ENCODE measurements at places on chromosomes 5 and 9.

DNA sequence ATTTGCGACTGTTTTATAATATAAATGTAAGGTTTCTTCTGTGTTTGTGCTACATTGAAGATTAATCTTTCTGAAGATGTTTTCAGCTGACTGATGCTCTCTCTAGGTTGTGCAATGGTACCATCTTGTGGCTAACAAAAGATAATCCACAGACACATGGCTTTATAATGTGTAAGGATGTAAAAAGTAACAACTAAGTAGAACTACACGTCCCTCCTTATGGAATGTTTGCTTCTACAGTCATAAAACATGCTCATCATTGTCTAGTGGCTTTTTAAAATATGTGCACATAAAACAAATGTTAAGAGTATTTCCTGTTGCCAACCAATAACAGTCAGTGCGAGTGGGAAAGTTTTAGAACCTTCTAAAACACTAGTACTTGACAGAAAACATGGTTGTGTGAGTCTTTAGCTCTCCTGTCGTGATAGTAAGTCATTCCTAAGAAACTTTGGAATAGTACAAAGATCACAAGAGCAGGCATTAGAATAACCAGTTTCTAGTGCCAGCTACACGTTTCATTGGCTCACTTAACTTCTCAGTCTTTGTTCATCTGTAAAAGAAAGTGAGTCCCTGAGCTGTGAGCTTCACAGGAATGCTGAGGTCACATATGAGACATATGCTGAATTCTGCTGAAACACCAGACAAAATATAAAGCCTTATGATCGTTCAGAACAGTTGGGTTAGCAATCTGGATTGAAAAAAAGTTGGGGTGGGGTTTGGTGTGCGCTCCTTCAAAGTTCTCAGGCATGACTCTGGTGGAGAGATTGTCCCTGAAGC, 75.7 kb upstream of the GLIS3 start:
- no peak for DNase-seq

- DNase-seq: no peak
Measured at GRCh38 chr5:58145397-58145934, 314.4 kb downstream of the PLK2 start.

- no peak for DNase-seq
Measured at GRCh38 chr9:2697492-2697891, 19.8 kb upstream of the KCNV2 start.

DNA sequence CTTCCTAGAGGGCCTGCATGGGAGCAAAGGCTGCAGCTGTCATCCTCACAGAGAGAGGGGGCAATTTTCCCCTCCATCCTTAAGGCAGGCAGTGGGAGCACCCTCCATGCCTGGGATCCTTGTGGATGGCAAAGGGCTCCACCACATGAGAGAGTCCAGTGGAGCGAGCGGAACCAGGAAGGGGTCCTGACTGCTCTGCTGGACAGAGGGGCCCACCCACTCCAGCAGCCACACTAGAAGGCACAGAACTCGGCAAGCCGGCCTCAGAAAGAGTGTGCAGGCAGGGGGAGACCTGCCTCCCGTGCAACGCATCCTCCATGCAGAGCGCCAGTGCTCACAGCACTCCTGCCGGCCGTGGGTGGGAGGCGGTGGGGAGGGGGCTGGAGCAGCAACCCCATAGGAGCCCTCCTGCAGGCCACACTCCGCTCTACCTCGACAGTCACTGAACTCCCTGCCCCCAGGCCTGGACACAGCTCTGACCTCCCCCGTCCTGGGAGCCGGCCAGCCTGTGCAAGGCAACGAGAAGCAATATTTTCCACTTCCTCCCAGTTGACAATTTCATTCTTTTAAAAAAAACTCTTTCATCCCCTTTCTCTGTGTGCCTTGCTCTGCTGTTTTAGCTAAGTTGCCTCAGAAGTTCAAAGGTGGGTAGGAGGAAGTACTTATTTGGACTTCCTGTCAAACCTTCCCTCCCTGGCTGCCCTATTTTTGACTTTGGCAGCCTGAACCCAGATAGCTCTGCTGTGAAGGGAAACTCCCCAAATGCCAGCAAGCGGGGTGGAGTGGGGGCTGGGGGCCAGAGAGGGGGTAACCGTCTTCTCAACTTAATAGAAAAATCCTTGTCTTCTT, 5.3 kb upstream of the LCP2 start:
- DNase-seq: peak; percentile 71

- DNase-seq: no peak
Measured at GRCh38 chr5:173198049-173198448, 37.0 kb downstream of the NKX2-5 start.

DNA sequence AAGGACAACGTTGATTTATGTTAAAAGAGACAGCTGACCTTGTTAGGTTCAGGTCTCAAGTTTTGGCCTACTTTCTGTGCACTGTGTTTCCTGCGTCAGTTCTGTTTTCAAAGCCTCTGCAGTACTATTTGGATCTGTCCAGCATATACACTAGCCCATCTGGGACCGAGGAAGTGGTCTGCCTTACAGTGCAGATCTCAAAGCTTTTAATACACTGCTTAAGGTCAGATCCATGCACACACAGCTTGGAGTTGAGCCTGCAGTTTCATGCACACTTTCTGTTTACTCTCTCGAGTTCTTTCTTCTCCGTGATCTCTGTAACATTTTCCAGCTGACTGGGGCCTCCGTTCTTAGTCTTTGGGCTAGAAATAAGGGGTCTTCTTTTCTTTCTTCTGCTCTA, 24.1 kb downstream of the CARTPT start:
- DNase-seq: no peak

DNA sequence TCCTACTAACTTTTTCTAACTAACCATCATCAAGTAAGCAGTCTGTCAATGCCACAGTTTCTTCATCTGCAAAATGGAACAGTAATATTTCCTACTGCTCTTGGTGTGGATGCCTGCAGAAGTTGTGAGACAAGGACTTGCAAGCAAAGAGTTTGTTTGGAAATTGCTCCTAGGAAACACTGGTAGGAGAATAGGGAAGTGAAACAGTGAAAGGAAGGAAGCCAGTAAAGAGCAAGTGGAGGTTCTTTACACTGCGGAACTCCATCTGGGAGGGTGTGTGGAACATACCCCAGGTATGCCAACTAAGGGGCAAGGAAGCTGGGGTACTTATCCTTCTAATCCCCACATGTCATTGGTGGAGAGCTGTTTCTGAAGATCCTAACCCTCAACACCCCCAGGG, 119.9 kb downstream of the FOXD1 start:
- no peak for DNase-seq

- no peak for DNase-seq
Measured at GRCh38 chr9:112863214-112863613, 27.5 kb downstream of the SLC46A2 start.

DNA sequence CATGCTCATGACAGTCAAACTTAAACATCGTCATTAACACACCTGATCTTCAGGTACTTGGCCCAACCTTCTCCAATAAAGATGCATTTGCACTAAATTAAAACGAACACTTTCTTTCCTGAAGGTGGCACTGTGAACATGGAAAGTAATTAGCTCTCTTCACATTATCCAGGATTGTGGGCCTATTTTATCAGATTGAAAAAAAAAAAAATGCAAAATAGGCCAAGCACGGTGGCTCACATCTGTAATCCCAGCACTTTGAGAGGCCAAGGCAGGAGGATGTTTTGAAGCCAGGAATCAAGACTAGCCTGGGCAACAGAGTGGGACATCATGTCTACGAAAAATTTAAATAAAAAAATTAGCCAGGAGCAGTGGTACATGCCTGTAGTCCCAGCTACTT, 14.4 kb upstream of the CDC20B start:
- no peak for DNase-seq

- no peak for DNase-seq
Measured at GRCh38 chr9:87269296-87270176, 228.1 kb upstream of the DAPK1 start.

Measured in ELF-1 (cell line).